ENCODE measurements at places on chromosomes 5 and 9.

GRCh38 chr5:57338068-57338867, 144.3 kb downstream of the ACTBL2 start:
- DNase-seq: no peak

DNA sequence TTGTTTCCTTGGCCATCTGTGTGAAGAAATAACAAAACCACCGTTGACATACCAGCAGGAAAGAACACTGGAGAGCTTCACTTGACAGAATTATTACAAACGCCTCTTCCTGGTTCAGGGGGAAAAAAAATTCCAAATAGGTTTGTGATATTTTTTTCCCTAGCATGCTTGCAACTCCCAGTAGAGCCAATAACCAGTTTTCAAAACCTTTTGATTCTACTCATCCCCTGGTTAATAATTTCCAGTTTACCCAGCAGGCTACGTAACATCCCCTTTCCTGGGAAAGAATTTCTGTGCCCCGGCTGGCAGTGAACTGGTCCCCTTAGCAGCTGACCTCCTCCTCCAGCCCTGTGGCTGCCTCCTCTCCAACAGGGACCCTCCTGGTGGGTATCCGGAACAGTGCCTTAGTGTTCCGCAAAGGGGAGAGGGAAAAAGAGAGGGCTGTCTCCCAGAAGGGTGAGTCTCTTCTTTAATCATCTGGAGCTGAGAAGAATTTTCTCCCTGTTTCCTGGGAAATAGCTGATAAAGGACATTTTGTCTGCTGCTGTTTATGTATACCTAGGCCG, 72.8 kb upstream of the BOD1 start:
- DNase-seq: no peak

GRCh38 chr9:68643901-68644809, 60.9 kb upstream of the PIP5K1B start:
- no peak for DNase-seq

GRCh38 chr9:130846487-130847305, 11.6 kb downstream of the ABL1 start:
- DNase-seq: no peak

GRCh38 chr9:76290555-76290954, 103.7 kb downstream of the RFK start:
- no peak for DNase-seq

DNA sequence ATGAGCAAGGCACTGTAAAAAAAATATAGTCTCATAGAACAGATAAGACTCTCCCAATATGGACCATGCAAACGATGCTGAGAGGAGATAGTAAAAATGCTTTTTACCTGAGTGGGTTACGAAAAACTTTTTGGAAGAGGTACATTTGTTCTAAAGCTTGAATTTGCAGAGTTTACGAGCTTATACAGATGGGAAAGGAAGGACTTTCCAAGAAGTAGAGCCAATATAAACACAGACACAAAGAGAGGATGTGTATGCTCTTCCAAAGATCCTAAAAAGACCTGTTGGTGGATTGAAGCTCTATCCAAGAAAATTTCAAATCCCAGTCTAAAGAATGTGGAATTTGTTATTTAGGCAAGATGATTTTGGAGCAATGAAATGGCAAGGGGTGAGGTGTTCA, 127.1 kb upstream of the SLCO6A1 start:
- DNase-seq: no peak

DNA sequence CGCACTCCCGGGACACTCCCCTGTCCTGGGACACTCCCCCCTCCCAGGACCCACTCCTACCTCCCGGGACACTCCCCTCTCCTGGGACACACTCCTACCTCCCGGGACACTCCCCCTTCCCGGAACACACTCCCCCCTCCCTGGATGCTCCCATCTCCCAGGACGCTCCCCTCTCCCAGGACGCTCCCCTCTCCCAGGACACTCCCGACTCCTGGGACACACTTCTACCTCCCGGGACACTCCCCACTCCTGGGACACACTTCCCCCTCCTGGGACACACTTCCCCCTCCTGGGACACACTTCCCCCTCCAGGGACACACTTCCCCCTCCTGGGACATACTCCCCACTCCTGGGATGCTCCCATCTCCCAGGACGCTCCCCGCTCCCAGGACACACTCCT, 95.6 kb downstream of the RXRA start:
- no peak for DNase-seq

DNA sequence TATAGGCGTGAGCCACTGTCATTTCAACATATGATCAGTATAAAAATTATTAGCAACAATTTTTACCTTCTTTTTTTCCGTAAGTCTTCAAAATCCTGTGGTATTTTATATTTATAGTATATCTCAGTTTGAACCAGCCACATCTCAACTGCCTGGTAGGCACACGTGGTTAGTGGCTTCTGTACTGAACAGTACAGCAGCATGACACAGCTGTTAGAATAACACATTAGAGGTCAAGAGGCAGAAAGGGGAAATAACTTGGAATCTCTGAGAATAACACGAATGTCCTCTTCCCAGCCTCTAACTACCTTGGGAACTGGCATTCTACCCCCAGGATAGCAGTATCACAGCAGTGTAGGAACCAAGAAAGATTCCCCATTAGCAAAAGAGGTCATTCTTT, 108.5 kb upstream of the IQGAP2 start:
- no peak for DNase-seq

- no peak for DNase-seq
These were observed 2.4 kb downstream of the SLC36A1 start for GRCh38 chr5:151449839-151450238.

All from activated naive CD4-positive, alpha-beta T cell treated with Interleukin-2 at 50 U/mL for 16 hours (primary cell).